ENCODE measurements at places on chromosomes 16 and 17.

- DNase-seq: peak; percentile 25
Observed at GRCh38 chr16:4692460-4693295, 684 bp upstream of the NUDT16L1 start.

- no peak for DNase-seq
Observed at GRCh38 chr16:67148221-67148620, 2.6 kb downstream of the B3GNT9 start.

DNA sequence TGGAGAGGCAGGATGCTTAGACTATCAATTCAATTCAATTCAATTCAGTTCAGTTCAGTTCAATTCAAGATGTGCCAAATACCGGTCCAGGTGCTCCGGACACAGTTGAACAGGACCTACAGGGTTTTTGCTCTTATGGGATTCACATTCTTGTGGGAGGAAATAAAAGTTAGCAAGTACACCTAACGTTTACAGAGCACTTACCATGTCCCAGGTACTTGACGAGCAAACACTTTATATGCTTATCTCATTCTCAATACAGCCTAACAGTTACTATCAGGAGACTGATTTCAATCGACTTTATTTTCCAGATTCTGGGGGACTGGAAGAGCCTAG, 467 bp upstream of the GDE1 start:
- no peak for DNase-seq

DNA sequence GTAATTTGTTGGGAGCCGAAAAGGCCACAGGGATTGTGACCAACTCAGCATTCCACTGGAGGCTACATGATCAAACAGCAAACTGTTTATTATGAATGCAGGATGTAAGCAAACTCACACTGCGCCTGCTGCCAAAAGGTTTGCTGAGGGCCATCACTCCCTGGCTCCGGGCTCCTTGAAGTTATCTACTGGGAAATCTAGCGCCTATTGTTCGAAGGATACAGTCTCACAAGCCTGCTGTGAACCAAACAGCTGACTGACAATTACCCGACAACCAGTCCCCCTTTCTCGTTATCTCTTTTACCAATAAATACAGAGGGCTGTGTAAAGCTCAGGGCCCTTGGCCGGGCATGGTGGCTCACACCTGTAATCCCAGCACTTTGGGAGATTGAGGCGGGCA, 52.5 kb downstream of the BCL7C start:
- no peak for DNase-seq

DNA sequence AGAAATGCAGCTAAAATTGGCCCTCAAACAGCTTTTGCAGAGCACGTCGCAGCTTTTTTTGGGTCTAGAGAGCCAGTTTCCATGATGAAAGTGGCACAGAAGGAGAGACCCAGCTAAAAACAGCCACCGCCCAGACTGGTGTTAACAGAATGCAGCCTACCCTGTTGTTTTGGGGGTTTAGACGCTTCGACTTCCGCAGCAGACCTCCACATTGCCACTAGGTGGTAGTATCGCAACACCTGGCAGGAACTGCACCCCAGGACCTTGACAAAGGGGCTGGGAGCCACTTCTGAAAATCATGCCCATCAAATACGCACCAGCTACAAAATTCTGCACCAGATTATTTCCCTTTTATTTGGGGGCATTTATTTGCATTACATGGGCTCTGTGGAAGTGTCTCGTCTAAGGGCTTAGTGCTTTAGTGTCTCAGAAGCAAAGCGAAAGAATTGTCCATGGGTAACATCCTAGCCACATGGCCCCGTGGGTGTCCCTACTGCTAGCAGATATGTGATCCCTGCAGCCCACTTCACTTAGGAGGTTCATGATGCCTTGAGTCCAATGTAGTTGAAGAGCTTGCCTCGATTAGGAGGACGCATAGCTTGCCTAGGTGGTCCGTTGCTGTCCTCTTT, 167.1 kb downstream of the HAPSTR1 start:
- DNase-seq: no peak

- no peak for DNase-seq
Observed at GRCh38 chr17:38783227-38783626, 16.1 kb downstream of the PIP4K2B start.

GRCh38 chr16:17068524-17068923, 402.2 kb downstream of the XYLT1 start:
- DNase-seq: no peak

DNA sequence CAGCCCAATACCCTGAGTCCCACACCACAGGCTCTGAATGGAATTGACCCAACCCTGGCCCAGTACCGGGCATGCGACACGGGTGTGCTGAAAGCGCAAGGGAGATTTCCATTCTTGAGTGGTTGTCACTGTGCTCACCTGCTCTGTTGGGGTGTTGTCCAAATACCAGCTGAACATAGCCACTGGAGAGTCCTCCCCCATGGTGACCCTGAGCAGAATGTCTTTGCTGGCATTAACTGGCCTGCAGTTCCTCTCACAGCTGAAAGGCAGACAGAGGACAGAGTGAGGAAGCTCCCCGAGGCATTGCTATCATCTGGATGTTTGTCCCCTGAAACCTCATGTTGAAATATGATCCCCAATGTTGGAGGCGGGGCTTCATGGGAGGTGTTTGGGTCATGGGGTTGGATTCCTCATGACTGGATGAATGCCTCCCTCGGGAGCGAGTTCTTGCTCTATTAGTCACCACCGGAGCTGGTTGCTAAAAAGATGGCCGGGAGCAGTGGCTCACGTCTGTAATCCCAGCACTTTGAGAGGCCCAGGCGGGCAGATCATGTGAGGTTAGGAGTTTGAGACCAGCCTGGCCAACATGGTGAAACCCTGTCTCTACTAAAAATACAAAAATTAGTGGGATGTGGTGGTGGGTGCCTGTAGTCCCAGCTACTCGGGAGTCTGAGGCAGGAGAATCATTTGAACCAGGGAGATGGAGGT, 57.3 kb upstream of the BCO1 start:
- no peak for DNase-seq

GRCh38 chr16:49502136-49502881, 128.7 kb downstream of the C16orf78 start:
- no peak for DNase-seq

DNA sequence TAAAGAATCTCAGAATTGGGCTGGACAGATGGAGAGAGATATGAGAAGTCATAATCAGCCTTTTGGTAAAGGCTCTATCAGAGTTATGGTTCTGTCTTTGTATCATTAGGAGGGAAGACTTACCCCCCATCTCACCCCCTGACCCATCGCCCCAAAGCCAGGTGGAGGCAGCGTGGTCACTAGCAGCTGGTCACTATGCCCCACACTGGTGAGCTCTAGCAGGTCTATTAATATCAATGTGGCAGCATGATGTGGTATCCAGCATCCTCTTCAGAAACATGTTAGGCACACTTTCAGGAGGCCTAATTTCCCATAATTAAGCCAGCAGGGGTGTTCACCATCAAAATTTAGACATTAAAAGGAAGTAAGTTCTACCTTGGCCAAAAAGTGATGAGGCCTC, 183.8 kb upstream of the COX10 start:
- no peak for DNase-seq

GRCh38 chr17:81516439-81516838, 3.8 kb upstream of the ACTG1 start:
- no peak for DNase-seq

GRCh38 chr17:3039736-3040135, 23.7 kb downstream of the OR1D5 start:
- peak; percentile 3 for DNase-seq

DNA sequence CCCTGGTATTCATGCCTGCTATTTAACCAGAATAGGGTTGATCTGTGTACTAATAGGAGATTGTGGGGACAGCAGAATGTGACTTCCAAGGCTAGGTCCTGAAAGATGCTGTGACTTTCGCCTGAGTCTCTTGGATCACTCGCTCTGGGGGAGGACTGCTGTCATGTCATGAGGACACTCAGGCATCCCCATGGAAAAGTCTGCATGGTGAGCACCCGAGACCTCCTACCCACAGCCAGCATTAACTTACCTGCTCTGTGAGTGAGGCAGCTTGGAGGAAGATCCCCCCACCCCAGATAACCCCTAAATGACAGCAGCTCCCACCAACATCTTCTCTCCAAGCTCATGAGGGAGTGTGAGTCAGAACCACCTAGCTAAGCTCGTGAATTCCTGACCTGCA, 30.3 kb upstream of the C16orf78 start:
- DNase-seq: no peak

GRCh38 chr17:48719642-48720265, 2.6 kb downstream of the PRAC1 start:
- DNase-seq: no peak

DNA sequence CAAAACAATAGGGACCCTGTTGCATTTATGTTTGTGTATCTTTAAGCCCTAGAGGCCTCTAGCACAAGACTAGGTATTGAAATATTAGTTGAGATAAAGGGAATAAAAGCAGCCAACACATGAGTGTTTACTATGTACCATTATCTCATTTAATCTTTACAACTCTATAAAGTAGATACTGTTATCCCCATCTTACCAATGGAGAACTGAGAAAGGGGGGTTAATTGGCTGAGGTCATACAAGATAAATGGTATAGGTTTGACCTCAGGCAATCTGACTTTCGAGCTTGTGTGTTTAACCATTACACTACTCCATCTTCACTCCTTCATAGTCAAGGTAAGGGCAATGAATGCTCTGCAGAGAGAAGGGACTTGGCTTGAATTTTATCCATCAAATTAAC, 26.3 kb upstream of the STAC2 start:
- no peak for DNase-seq

- DNase-seq: no peak
Observed at GRCh38 chr17:41659427-41660212, 29.1 kb upstream of the EIF1 start.

DNA sequence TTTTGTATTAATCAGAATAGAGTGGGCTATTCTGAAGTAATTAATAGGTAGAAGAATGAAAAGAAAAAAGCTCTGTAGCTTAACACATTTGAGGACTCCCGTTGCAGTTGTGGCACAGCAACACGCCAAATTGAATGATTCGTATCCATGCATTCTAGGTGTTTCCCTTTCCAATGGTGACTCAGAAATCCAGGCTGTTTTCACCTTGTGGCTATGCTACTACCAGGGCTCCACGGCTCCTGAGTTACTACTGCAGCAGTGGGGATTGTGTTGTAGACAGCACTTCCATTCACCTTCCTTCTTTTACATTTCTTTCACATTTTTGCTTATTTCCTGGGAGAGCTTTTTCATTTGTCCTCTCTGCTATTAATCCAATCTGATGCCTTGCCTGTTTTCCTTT, 1616.4 kb downstream of the CDH8 start:
- no peak for DNase-seq

- no peak for DNase-seq
Observed at GRCh38 chr17:18356624-18357023, 6.7 kb downstream of the SHMT1 start.

DNA sequence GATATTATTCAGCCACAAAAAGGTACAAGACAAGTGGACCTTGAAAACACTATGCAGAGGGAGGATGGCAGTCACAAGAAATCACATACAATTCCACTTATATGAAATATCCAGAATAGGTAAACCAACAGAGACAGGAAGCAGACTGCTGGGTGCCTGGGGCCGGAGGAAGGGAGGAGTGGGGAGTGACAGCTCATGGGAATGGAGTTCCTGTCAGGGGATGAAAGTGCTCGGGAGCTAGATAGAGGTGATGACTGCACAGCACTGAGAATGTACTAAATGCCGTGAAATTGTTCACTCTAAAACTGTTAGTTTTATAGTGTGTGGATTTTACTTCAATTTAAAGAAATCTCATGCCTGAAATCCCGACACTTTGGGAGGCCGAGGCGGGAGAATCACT, 74.2 kb upstream of the MED9 start:
- DNase-seq: no peak

GRCh38 chr17:42311240-42312034, 23.1 kb downstream of the STAT5A start:
- DNase-seq: no peak

DNA sequence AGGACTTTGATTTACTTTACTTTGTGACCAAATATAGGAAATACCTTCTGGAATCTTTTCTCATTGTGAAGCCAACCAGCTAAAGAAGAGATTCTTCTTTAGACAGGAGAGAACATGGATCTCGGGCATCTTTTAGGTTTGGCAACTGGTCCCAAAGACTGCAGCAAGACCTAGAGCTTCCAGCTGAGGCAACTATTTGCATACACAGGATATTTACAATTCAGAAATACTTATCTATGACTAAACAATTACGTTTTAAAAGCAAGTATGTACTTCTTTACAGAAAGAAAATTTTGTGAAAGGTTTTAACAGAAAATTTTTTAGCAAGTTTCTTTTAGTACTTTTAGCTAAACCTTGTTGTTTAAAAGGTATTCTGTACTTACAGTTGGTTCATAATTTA, 106.5 kb downstream of the MAP2K4 start:
- DNase-seq: no peak

GRCh38 chr17:75098861-75099260, 10.9 kb upstream of the ARMC7 start:
- no peak for DNase-seq

DNA sequence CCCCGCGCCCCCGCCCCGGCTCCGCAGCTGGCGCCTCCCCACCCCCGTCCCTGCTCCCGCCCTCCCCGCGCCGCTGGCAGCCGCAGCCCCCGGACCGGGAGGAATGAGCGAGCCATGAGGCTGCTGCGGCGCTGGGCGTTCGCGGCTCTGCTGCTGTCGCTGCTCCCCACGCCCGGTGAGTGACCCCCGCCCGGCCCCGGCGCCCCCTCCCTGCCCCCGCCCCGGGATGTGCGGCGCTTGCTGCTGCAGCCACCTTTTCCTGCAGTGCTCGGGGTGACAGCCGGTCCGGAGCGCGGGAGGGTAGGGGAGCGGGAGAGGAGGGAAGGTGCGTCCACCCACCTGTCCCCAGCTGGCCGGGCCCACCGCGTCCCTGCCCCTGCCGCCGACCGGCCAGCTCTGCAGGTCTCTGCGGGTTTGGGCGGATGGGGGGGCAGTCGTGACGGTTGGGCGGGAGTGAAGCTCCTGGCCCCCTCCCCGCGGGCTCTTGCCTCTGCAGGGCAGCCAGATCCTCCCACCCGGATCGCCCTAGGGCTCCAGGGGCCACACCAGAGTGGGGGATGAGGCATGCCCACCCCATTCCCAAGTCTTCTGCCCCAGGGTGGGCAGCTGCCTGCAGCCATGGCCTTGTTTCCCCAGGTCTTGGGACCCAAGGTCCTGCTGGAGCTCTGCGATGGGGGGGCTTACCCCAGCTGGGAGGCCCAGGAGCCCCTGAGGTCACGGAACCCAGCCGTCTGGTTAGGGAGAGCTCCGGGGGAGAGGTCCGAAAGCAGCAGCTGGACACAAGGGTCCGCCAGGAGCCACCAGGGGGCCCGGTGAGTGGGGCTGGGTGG, 513 bp downstream of the ADAM11 start:
- DNase-seq: no peak

GRCh38 chr16:63577891-63578290, 1541.7 kb upstream of the CDH8 start:
- no peak for DNase-seq

- DNase-seq: no peak
Observed at GRCh38 chr17:55161935-55162555, 102.7 kb upstream of the HLF start.

DNA sequence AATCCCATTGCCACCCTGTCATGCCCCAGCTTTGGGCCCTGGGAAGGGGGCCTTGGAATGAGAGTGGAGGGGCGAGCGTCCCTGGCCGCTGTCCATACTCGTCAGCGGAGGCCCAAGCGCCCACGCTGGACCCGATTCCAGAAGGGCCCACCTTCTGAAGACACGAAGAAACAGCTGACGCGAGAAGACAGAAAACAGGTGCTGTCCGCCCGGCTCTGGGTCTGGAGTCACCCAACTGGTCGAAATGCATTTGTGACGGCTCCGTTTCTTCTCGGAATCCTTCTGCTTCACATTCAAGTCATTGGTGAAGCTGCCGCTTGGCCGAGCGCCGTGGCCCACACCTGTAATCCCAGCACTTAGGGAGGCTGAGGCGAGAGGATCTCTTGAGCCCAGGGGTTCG, 52.9 kb upstream of the PVALEF start:
- DNase-seq: no peak

All from CD4-positive, alpha-beta T cell treated with Interleukin-10 for 1 hour (primary cell).